ENCODE measurements at places on chromosomes 2 and 18. TPM values are rescaled to one million over a fixed set of nuclear protein-coding genes. Genes with fewer than 3 reads are reported as not detected.

Gene CREG2
- 0.48 TPM for polyA plus RNA-seq

Gene RGPD3
- polyA plus RNA-seq: 0.02 TPM

Gene ST6GAL2
- polyA plus RNA-seq: not detected

Gene XIRP2
- 0.10 TPM for polyA plus RNA-seq

Gene HRH4
- 0.03 TPM for polyA plus RNA-seq

Gene UGT1A3
- not detected for polyA plus RNA-seq

Gene EIF5B
- 6.3 TPM for polyA plus RNA-seq

Gene PFN4
- polyA plus RNA-seq: 0.27 TPM

Gene ARHGEF33
- polyA plus RNA-seq: 0.15 TPM

Gene IL1R2
- polyA plus RNA-seq: not detected

Gene GAD1
- polyA plus RNA-seq: 0.64 TPM

Gene TSN
- polyA plus RNA-seq: 33.2 TPM

Gene PLCL1
- polyA plus RNA-seq: 0.79 TPM

Gene MRPL19
- polyA plus RNA-seq: 13.0 TPM

Gene PLGLB2
- 0.68 TPM for polyA plus RNA-seq

Gene SNED1
- polyA plus RNA-seq: 12.4 TPM

Gene CNRIP1
- polyA plus RNA-seq: 98.9 TPM

Gene MYO5B
- polyA plus RNA-seq: 0.40 TPM

Gene CDH19
- polyA plus RNA-seq: not detected

All from endothelial cell of umbilical vein (primary cell).